ENCODE measurements at places on chromosomes 12 and 14.

DNA sequence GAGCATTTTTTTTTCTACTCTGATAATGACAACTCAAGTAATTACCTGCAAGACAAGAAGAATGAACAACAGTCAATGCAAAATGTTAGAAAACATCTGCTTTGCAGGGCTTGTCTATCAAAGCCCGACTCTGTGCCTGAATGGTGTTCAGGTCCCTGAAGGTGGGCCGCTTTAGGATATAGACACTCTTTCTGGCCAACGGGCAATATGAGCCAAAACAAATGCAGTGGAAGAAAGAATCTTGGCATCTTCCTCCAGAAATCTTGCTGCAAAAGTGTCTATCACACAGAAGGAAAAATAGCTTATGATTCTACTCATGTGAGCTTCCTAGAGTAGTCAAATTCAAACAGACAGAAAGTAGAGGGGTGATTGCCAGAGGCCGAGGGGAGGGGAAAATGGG lies 32.7 kb downstream of the FOS start:
- no peak for DNase-seq

DNA sequence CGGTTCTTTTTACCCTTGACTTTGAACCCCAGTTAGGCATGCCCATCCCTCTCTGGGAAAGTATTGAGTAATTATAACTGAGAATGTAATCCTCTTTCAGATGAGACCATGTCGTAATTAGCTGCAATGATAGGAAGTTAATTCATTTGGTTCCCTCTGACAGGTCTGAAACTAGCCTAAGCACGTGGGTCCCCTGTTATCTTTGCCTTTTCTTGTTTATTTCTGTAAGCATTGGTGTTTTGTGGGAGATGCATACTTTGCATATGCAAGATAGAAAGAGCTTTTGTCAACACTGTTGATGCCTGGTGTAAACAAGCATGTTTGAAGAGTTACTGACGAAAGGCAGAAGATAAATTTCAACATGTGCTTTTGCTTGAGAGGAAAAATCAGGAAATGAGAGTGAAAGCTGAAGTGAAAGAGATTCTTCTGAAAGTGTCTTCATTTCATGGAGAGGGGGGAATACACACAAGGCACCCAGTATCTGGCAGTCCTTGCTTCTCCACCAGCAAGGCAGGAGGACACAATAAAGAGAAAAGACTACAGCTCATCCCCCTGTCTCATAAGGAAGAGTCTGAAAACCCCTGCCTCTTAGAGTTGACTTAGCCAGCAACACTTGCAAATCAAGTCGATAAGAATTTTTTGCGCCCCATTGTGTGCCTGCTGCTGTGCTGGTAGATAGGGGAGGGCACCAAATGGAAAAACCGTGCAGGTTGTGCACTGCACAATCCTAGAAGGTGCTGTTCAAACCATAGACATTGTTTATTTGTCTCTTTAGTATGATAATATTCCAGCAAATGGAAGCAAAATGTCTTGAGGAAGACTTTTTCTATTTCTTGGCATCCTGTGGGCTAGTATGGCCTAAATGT lies 77.8 kb downstream of the SLC24A4 start:
- DNase-seq = no peak

GRCh38 chr14:89641495-89642175 lies 224.6 kb upstream of the FOXN3 start:
- no peak for DNase-seq

DNA sequence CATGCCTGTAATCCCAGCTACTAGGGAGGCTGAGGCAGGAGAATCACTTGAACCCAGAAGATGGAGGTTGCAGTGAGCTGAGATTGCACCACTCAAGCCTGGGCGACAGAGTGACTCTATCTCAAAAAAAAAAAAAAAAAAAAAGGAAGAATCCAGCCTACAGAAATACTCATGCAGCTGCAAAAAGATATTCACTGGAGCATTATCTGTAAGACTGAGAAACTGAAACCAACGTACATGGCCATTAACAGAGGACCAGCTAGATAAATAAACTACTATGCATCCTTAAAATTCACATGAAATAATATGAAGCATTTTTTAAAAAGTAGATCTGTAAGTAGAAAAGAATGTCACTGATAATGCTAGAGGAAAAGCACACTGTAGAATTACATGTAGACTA lies 3.5 kb downstream of the SLC7A7 start:
- DNase-seq = no peak

GRCh38 chr14:91392623-91393303 lies 24.9 kb downstream of the CCDC88C start:
- DNase-seq = no peak
